ENCODE measurements at places on chromosomes 4 and X.

GRCh38 chr4:86640469-86640868 is 46.4 kb downstream of the PTPN13 start:
- DNase-seq: no peak

DNA sequence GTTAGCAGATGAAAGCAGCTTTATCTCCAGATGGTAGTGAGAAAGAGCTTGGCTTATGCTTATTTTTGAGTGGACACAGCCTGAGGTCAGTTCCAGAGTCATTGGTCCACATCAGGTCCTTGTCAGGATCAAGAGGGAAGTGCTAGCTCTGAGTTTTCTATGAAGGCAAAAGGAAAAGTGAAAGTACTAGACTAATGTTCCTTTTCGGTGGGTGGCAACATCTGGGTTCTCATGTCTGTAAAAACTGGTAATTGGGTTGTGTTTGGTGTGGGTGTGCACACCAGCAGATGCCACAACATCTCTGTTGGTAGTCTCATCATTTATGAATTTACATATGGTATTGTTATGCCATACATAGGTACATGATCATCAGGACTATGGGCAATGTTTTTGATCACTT is 210.5 kb downstream of the PWWP3B start:
- DNase-seq: no peak

DNA sequence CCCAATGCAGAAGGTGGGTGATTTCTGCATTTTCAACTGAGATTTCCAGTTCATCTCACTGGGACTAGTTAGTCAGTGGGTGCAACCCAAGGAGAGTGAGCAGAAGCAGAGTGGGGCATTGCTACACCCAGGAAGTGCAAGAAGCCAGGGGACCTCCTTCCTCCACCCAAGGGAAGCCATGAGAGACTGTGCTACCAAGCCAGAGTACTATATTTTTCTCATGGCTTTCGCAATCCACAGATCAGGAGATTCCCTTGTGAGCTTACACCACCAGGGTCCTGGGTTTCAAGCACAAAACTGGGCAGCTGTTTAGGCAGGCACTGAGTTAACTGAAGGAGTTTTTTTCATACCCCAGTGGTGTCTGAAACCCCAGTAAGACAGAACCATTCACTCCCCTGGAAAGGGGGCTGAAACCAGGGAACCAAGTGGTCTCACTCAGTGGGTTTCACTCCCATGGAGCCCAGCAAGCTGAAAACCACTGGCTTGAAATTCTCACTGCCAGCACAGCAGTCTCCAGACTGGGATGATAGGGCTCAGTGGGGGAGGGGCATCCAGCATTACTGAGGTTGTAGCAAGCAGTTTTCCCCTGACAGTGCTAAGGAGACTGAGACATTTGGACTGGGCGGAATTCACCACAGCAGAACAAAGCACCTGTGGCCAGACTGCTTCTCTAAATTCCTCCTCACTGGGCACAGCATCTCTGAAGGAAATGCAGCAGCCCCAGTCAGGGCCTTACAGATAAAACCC is 903.4 kb downstream of the TECRL start:
- DNase-seq: no peak

DNA sequence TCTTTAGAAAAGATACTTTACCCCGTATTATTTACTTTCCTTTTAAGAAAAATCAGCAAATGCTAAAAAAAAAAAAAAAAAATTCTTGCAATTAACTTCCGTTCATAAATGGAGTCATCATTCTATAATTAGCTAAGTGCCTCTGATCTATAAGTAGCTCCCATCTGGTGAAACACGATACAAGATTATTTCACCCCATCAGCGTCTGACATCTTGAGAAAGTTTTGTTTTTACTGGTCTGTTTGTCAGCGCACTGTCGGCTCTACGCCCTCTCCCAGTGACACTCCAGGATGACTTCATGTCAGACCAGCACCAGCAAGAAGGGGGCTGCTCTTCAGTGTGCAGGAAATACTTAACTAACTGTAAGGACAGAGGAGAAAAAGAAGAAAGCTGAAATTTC is 108.3 kb downstream of the AFAP1 start:
- DNase-seq: no peak

GRCh38 chrX:154693394-154693793 is 40.0 kb upstream of the CTAG2 start:
- DNase-seq: no peak

- no peak for DNase-seq
Observed at GRCh38 chr4:26085551-26085950, 171.5 kb downstream of the SMIM20 start.

DNA sequence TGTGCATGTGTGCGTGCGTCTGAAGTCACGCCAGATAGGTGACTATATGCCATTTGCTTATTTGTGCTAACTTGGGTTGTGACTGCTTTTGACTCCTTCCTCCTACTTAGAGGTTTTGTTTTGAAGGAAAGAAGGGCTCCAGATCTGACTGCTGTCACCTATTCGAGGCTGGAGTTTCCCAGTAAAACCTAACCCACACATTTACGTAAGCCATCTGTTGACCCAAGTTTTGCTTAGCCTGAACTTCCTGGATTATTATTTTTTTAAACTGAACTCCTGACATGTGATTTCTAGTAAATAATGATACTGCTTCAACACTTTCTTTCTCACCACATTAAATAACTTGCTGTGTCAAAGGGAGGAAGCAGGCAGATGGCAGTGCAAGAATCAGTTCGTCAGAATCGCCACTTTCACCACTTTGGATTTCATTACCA is 41.5 kb downstream of the DTHD1 start:
- DNase-seq: peak; percentile 46

- DNase-seq: no peak
Observed at GRCh38 chr4:26034849-26035248, 120.8 kb downstream of the SMIM20 start.

DNA sequence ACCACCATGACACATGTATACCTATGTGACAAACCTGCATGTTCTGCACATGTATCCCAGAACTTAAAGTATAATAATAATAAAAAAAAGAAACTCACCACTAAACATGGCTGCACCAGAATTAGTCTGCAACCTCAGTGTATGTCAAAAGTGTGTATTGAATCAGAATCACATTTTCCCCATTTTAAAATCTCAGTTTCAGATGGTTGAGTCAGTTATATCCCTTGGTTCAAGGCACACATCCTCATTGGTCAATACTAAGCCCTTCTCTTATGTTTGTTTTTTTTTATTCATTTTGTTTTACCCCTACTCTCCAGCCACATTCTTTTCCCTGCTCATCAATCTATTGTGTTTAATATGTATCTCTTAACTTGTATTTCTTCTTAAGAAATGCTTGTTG is 57.8 kb upstream of the ANXA3 start:
- no peak for DNase-seq

GRCh38 chr4:161444626-161445025 is 719.2 kb downstream of the FSTL5 start:
- DNase-seq: no peak

- no peak for DNase-seq
Observed at GRCh38 chr4:15836362-15836761, 58.2 kb downstream of the CD38 start.

GRCh38 chr4:61254406-61254805 is 54.3 kb downstream of the ADGRL3 start:
- no peak for DNase-seq

DNA sequence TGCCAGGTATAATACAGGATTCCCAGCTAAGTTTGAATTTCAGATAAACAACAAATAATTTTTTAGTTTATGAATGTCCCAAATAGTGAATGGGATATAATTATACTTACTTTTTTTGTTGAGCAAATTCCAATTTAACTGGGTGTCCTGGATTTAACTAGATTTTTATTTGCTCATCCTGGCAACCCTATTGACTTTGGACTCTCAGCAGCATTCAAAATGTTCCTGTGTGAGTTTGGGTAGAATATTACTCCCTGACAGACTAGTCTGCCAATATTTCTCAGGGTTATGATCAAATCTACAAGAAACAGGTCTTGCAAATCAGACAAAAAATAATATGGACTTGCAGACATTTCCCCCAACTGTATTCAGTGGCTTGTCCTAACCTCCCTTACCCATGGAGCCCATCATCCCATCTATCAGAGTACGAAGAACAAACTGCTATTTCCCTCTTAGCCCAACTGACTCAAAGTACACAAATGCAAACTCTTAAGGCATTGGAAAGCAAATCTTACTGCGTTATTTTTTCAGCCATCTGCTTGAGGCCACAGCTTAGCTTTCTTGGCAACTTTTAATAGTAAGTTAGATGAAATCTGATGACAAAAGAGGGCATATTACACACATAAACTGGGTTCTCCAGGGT is 20.7 kb downstream of the SETD7 start:
- no peak for DNase-seq

- no peak for DNase-seq
Observed at GRCh38 chr4:183185018-183185417, 86.0 kb downstream of the WWC2 start.

- DNase-seq: no peak
Observed at GRCh38 chr4:7050481-7051143, 7.4 kb downstream of the TADA2B start.

DNA sequence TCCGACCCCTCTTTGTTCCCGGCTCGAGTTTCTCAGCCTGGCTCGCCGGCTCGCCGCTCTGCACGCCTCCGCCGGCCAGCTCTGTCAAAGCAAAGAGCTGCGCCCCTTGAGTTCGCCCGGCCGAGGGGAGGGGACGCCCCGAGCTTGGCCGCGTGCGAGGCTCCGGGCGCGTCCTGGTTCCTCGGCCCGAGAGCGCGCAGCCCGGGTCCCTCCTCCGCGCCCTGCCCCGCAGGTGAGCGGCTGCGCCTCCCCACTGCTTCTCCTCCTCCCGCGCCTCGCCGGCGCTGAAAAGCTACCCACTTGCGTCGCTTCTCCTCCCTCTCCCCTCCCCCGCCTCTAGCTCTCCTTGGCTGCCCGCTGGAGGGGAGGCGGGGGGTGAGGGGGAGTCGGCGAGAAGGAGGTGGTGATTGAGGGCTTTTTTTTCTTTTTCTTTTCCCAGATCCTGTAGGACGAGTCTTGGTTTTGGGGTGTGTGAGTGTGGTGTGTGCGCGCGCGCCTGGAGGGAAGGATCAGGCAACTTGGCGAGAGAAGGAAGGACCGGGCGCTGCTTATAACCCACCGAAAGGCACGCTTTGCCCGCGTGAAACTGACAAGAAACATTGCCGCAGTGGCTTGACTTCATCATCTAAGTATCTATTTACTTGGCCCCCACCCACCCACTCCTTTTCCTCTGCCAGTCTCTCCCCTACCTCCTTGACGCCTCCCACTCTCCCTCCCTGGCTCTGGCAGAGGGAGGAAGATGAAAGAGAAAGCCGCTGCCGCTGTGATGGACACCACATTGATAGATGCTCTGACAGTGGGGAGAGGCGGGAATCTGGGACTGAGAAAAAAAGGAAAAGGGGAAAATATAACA is at the start of gene LEF1:
TSS of gene LEF1 (minus strand) at position 262 of the 853 bp plus-strand sequence. CDS start 1,165 bp downstream, outside the sequence.
- peak; percentile 68 for DNase-seq

DNA sequence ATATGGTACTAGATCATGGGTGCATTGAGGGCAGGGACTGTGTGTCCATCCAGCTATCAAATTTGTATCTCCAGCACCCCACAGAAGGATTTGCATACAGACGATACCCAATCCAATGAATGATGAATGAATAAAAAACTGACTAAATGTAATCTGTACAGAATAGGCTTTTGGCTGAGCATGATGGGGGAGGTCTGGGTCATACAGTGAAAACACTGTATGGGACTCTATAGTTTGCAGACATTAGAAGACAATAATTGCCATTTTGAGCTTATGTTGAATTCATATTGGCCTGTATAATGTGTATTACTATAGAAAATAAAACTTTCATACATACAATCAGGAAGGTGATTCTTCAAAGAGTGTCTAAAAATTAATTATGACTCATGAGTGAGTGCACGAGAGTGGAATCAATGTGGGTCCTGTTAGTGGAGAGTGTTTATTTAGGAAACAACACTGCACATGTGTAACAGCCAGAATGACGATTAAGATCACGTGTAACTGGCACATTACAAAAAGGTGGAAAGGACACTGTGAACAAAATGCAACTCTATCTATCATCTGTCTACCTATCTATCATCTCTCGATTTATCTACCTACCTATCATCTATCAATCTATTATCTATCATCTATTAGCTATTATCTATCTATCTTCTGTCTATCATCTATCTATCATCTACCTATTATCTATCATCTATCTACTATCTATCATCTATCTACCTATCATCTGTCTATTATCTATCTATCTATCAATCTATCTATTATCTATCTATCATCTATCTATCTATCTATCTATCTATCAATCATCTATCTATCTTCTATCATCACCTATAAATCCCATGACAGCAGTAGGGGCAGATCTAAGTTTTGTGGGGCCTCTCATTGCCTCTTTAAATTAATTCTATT is 201.3 kb downstream of the PTTG2 start:
- no peak for DNase-seq

DNA sequence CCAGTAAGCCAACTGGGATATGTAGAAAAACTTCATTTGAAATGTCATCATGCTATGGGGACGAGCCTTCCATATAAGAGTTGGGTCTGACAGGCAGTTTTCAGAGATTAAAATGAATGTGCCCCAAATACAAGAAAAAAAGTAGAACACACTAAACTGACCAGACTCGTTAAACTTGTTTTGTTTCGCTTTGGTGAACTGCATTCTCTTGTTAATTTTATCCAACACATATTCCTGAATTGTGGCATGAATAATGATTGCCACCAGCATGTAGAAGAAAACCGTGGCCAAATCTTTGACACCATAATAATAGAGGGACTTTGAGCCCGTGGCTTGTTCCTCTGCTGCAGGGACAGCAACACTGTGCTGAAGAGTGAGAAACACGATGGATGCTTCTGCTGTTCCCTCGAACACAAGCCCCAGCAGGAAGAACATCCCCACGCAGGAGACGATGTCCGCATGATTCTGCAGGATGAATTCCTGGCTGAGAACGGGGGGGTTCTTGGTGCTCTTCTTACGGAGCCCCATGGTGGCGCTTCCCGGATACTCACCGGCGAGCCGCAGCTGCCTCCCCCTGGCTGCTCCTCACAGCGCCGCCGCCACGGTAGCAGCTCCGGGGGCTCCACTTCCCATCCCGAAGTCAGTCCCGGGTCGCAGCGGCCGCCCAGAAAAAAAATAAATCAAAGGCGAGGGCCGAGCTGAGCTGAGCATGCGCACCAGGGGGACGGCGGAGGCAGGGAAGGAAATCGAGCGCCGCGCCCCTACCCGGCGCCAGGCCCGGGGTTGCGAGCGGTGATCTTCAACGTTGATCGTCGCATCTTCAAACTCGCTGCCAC is at the start of gene TRAM1L1:
TSS of gene TRAM1L1 (minus strand) at position 711 of the 836 bp plus-strand sequence. CDS start at position 528, 183 bp downstream.
- DNase-seq: no peak
